ENCODE measurements at places on chromosomes 4 and X.
A peak's percentile ranks its signal among the peaks of the same experiment; 100 is the strongest.

DNA sequence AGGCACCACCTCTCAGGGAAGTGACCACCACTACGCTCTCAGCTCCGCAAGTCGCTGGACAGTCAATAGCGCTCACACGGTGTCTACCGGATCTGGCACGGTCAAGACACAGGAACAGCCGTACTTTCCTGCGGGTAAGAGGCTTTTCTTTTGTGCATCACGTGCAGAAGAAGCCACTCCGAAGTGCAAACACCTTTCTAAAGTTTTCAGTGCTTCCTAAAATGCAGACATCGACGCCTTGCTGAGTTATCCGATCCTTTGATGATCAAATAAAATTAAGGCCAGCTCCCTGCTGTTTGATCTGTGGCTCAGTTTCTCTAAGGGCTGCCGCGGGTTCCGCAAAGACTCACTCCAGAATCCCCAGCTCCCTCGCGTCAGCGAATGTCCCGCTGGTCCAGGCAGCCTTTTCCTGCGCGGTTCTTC, 71.8 kb downstream of the FBXO8 start:
- no peak for DNase-seq

GRCh38 chr4:26171941-26172340, 148.9 kb upstream of the RBPJ start:
- DNase-seq: no peak

DNA sequence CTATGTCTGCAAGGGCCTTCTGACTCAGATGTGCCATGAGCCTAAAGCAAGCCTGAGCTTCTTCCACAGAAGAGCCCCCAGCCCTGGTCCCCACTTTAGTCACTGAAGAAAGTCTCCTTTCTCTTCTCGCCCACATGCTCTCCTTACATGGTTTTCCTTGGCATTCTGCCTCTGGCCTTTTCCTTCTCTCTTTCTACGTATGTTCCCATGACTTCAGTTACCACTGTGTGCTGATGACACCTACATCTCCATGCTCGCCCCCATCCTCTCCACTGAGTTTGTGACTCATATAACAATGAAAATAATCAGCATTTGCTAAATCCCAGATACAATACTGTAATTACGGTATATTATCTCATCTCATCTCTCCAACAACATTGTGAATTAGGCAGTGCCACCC, 149.3 kb downstream of the AMMECR1 start:
- DNase-seq: no peak

GRCh38 chr4:126269106-126269505, 954.4 kb downstream of the FAT4 start:
- DNase-seq: no peak

DNA sequence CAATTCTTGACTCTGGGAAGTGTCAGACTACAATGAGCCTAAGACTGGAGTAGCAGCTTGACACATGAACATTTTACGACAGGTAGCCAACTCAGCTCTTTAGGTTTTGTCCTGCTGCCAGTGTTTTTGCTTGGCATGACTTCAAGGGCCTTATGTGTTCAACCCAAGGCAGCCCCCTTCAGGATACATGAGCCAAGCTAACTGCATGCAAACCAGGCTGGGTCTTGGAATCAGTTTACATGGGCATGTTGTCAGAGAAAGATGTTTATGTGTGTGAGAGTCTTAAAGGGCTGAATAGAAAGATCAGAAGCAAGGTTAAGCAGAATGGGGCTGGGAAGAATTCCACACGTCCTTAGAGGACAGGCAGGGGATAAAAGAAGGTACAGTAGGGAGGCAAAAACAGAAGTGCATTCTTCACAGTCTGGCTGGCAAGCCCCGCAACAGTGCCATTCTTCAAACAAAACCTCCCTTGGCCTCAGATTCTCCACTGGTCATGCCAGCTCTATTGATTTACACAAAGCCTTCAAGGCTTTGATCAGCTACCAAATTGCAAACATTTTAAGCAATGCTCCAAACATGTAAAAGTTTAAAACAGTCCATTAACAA, 97.3 kb downstream of the NKX6-1 start:
- no peak for DNase-seq

DNA sequence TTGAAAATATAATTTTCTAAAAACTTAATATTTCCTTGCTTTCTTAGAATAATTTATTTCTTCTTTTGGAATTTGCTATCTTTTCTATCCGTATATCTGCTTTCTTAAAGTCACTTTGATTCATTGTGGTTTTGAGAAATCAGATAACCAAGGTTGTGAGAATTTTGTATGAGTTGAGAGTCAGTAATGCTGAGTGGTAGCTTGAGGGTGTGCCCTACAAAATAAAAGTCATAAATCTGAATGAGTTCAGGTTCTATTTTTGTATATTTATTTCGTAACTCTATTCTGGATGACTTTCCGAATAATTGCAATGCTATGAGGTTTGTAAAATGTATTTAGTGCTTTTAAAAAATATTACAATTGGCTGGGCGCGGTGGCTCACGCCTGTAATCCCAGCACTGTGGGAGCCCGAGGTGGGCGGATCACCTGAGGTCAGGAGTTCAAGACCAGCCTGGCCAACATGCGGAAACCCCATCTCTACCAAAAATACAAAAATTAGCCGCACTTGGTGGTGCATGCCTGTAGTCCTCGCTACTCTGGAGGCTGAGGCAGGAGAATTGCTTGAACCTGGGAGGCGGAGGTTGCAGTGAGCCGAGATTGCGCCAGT, 8.9 kb downstream of the COPS4 start:
- no peak for DNase-seq

DNA sequence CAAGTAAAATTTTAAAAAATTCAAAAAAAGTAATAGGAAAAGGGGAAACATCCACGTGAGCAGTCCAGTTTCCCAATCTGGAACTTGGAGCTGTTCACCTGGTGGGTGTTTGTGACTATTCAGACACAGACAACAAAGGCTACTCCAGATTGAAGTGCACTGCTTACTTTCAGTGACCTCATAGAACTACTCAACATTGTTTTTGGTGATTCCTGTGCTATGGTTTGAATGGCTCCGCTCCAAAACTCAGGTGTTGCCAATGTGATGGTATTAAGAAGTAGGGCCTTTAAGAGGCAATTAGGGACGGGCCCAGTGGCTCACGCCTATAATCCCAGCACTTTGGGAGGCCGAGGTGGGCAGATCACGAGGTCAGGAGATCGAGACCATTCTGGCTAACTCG, 22.1 kb downstream of the SH3RF1 start:
- no peak for DNase-seq

- DNase-seq: no peak
These were observed 266.3 kb upstream of the NOCT start for GRCh38 chr4:138749303-138749702.

DNA sequence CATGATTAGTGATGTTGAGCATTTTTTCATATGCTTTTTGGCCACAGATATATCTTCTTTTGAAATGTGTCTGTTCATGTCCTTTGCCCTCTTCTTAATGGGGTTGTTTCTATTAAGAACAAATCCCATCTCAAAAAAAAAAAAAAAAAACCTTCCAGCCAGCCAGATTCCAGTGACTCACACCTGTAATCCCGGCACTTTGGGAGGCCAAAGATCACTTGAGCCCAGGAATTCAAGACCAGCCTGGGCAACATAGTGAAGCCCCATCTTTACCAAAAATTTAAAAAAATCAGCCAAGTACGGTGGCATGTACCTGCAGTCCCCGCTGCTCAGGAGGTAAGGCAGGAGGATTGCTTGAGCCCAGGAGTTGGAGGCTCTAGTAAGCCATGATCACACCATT, 5.1 kb downstream of the RAB33B start:
- DNase-seq: no peak

GRCh38 chr4:18777190-18777930, 755.8 kb upstream of the LCORL start:
- DNase-seq: no peak

GRCh38 chrX:85619962-85620361, 240.5 kb upstream of the POF1B start:
- no peak for DNase-seq

- DNase-seq: peak; percentile 6
These were observed 83.6 kb downstream of the CCNG2 start for GRCh38 chr4:77240469-77241066.

GRCh38 chr4:151760002-151760401, 805 bp downstream of the GATB start:
- no peak for DNase-seq

- peak; percentile 9 for DNase-seq
These were observed 8.6 kb upstream of the JADE3 start for GRCh38 chrX:46903458-46904242.

GRCh38 chrX:88982183-88982582, 235.2 kb downstream of the CPXCR1 start:
- no peak for DNase-seq

DNA sequence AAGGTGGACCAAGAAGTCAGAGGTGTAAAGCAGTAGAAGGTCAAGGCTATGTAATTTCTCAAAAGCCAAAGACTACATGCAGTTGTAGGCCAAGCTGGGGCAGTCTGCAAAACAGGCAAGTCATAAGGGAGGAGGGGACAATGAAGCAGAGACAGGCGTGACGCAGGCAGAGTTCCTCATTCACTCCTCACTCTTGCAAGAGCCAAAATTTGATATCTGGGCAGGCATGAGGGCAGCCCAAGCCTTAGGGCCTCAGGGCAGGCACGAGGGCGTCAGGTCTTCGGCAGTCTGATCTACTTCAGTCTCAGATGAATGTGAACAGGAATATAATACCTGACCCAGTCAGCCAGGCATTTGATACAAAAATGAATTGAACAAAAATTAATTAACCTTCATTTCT, 86.4 kb upstream of the AGA start:
- no peak for DNase-seq

DNA sequence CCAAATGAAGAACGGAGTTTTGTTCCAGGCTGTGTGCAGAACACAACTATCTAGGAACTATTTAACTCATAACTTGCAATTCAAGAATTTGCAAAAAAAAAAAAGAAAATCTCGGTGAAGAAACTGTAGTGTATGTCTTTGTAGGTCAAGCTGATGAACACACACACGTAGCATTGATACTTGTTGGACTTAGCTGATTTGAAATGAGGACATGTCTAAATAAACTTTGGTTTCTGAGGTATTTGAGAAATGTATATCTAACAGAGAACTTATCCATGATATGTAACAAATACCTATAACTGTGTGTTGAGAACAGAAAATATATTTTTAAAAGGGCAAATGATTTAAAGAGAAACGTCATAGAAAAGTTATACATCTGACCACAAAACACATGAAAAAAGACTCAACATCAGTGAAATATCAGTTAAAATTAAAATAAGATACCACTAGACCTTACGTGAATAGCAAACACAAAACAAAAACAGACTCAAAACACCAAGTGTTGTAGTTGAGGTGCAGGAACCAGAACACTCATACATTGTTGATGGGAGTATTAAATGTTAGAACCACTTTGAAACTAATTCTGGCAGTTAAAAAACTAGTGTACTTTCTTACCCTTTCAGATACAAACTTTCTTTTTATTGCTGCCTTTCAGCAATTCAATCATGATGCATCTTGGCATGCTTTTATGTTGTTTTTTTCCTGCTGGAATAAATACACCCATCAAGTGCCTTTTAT, 1535.8 kb upstream of the PCDH10 start:
- no peak for DNase-seq

DNA sequence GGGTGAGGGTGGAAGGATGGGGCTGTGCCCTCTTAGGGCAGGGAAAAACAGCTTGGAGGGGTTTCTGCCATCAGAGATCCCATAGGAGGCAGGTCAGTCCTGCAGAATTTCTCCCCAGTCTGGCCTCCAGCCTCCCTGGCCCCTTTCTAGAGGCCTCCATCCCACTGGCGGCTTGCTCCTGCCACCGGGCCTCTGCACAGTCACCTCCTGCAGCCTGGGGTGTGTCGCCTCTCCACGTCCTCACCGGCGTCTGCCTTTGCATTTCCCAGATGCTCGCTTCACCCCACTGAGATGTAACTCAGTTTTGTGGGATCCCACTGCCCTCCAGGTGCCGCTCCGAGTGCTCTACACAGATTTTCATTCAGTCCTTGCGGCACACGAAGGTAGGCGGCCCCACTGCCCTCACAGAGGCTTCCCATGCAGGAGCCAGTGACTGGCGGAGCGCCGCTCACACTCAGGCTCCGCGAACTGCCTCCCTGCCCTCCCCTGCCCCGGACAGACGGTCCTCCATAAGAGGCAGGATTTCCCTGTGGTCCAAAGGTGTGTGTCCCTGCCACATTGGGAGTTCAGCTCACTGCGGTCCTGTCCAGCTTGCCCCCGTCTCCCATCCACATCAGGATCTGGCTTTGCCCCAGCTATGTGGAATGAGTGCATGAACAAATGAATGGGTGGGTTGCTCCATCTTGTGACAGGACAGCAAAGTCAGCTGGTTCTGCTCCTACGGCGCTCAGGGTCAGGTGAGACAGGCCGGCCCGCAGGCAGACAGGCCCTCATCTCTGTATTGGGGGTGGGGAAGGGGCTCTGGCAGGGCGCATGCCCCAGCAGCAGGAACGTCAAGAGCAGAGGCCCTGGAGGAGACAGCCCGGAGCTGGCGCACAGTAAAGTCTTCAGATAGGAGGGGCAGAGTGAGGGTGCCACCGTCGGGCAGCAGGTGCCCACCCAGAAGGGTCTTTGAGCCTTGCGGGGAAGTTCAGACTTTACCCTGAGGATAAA, 2.7 kb upstream of the TMEM271 start:
- DNase-seq: no peak

- DNase-seq: no peak
These were observed 99.0 kb upstream of the QRFPR start for GRCh38 chr4:121479808-121480207.

DNA sequence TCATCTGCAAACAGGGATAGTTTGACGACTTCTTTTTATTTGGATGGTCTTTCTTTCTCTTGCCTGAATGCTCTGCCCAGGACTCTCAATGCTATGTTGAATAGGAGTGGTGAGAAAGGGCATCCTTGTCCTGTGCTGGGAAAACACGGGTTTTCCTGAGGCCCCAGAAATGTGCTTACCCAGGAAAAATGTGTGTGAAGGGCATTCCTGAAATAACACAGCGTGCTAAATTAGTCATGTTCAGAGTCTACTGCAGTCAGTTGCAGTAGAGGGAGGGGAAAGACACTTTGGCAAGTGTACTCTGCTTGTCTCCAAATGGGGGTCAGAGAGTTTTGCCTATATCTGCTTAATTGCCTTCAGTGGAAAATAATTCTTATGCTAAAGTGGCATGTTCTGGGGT, 153.9 kb downstream of the CCNG2 start:
- DNase-seq: no peak

DNA sequence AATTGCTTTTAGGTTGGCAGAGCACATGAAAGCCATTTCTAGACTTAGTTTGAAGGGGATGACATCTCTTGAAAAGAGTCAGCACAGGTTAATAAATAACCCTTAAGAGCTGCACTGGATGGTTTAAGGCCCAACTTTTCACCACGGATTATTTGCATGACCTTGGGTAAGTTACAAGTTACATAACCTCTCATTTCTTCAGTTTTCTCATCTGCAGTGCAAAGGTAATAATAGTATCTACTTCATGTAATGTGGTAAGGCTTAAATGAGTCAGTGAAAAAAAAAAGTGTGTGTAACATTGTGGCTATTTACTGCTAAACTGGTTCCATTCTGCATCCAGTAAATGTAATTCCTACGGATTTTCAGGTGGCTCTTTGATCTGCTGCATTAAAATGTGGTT, 715.8 kb downstream of the CCSER1 start:
- no peak for DNase-seq

DNA sequence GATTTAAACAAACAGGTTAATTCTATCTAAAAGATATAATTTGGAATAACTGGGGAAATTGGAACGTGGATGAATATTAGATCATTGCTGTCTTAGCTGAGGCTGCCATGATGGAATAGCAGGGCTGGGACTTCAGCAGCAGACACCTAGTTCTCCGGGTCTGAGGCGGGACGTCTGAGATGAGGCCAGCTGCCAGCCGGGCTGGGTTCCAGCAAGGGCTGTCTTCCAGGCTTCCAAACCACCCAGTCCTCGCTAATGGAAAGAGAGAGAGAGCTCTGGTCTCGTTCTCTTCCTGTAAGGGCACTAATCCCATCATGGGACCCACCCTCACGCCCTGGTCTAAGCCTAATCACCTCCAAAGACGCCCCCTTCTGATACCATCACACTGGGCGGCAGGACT, 85.7 kb downstream of the ADRA2C start:
- DNase-seq: no peak
